ENCODE measurements at places on chromosomes 7 and 10.

GRCh38 chr7:100472854-100473499, 6.0 kb downstream of the TSC22D4 start:
- DNase-seq = no peak

DNA sequence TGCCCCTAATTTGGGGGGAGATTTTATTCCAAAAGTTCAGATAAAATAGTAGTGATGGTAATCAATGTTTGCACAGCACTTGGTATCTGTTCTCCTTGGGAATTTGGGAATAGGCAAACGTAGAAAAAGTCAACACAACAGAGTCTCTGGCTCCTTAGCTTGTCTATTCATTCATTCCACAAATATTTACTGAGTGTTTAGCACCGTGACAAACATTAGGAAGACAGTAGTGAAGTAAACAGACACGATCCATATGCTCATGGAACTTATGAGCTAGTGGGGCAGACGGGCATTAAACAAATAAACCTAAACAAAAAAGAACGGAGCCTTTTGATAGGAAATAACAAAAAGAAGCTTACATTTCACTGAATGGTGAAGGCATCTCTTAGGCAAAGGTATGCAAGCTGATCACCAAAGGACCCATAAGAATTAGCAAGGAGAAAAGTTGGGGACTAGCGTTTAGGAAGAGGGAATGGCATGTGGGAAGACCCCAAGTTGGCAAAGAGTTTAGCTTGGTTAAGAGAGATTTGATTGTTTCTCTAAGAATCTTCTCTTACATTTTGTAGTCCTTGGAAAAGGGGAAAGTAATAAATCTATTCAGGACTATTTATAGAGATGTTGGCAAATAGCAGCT, 243.9 kb upstream of the NPY start:
- DNase-seq = peak; percentile 20

GRCh38 chr10:45460235-45460878, 86.3 kb downstream of the ALOX5 start:
- no peak for DNase-seq

- DNase-seq = peak; percentile 32
Measured at GRCh38 chr10:12720217-12720981, 281.1 kb downstream of the CCDC3 start.

- no peak for DNase-seq
Measured at GRCh38 chr10:130066743-130067142, 43.9 kb downstream of the C10orf143 start.

GRCh38 chr7:157139111-157139809, 534 bp downstream of the UBE3C start:
- no peak for DNase-seq

- no peak for DNase-seq
Measured at GRCh38 chr10:130233426-130233825, 97.2 kb downstream of the GLRX3 start.

DNA sequence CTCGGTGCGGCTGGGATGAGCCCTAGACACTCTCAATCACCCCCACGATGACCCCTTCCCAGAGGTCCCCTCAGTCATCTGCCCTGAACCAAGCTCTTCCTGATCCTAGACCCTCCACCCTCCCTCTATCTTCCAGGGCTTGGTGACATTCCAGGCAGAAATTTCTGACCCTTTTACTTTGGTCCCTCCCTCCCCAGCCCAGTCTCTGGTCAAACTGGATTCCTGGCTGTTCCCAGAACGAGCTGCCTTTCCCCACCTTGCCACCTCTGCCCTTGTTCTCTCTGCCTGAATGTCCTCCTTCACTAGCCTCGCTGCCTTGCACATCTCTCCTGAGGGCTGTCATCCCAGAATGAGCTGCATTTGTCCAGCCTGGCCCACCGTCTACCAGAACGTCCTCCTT, 1.3 kb upstream of the CLDN4 start:
- DNase-seq = no peak

DNA sequence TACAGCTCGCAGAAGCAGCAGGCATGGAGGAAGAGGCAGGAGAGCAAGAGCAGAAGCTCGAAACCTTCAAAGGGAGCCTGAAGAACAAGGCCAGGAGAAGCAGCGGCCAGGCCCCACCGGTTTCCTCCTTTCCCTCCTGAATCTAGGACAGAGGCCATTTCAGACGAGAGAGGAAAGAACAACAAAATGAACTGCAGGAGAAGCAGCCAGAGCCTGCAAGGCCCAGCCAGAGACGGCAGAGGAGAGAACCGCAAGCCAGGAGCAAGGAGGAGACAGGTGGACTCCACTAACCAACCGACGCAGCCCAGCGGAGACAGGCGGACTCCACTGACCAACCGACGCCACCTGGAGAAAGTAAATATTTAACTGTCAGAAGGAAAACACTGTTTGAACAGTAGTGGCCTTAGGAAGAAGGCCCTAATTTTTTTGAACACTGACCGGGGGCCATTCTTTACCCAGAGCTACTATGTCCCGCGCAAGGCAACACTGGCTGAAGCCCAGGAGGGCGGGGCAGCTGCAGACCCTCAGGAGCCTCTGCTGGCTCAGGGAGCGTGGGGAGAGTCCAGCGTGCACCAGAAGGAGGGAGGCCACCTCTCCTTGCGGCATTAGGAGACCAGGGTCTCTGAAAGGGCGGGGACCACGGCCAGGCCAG, 559.2 kb downstream of the PTPRN2 start:
- peak; percentile 87 for DNase-seq

GRCh38 chr7:111801277-111801676, 239.0 kb upstream of the IMMP2L start:
- DNase-seq = no peak

Data from NCI-H748 treated with DMSO at 0.1 percent for 48 hours (cell line).